ENCODE measurements at places on chromosomes 4 and X. TPM values are rescaled to one million over a fixed set of nuclear protein-coding genes. Genes with fewer than 3 reads are reported as not detected.

ETDB gene
- not detected for total RNA-seq

NWD2 gene
- 0.48 TPM for total RNA-seq

KCNIP4 gene
- 0.44 TPM for total RNA-seq

EMCN gene
- total RNA-seq, result 23.9 TPM

TLR2 gene
- total RNA-seq, result 52.4 TPM

ANAPC4 gene
- 59.7 TPM for total RNA-seq

RS1 gene
- total RNA-seq, result not detected

UGT2B7 gene
- total RNA-seq, result 0.33 TPM

CYTL1 gene
- 0.44 TPM for total RNA-seq

ETFDH gene
- total RNA-seq, result 40.6 TPM

TNIP3 gene
- 0.73 TPM for total RNA-seq

GRCh38 chr4:30605616-30606190 lies 114.5 kb upstream of the PCDH7 start:
- H3K36me3 ChIP-seq, result no peaks in the 10 kb centered on the region
- no peak overlapping the region for H3K4me3 ChIP-seq
- no peaks in the 10 kb centered on the region for H3K27me3 ChIP-seq
- no peak for DNase-seq

GRCh38 chr4:7513671-7514070 lies 78.9 kb upstream of the PSAPL1 start:
- no peaks in the 10 kb centered on the region for H3K36me3 ChIP-seq
- H3K27me3 ChIP-seq, result peaks cover 12% of the 10 kb centered on the region
- H3K27ac ChIP-seq, result no peak overlapping the region
- no peak for DNase-seq
- H3K4me3 ChIP-seq, result no peak overlapping the region

DNA sequence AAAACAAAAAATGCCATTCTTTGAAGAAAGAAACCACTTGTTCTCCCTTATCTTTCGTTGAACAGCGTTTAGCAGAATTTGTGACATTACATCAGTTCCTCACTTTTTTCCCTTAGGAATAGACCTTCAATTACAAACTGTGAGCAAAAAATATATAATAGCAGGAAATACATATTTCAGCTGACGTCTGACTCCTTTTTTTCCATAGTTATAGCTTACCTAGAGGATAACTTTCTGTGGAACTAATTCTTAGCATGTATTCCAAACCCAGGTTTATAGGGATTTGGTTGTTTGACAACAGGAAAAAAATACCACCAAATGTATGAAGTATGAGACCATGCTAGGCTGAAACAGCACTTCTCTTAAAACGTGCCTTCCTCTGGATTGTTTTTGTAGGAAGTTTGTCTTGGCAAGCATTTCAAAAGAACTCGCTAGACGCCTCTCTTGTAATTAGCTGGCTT lies 2.0 kb upstream of the LIMCH1 start:
- no peak for DNase-seq
- H3K27ac ChIP-seq, result no peak overlapping the region
- H3K4me3 ChIP-seq, result no peak overlapping the region
- no peaks in the 10 kb centered on the region for H3K4me1 ChIP-seq
- H3K27me3 ChIP-seq, result no peaks in the 10 kb centered on the region

GRCh38 chr4:152738827-152739226 lies 40.7 kb downstream of the TIGD4 start:
- DNase-seq, result no peak
- no peaks in the 10 kb centered on the region for H3K27me3 ChIP-seq
- no peaks in the 10 kb centered on the region for H3K36me3 ChIP-seq

DNA sequence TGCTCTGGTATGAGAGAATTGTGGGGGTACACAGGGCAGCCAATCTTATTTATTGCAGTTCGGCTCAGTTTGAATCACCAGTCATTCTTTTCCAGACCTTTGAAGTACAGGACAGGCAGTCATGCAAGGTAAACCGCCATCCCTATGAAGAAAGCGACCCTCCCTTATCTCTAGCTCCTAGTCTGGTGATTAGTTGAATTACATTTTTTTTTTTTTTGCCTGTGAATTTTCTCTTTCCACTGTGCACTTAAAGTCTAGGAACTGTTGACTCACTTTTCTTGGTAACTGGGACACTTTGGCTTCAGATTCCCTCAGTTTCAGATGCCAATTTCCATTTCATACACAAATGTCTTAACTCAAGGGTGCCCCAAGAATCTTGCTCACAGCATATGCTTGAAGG lies 82.4 kb upstream of the FAM9C start:
- H3K36me3 ChIP-seq, result no peaks in the 10 kb centered on the region
- H3K4me3 ChIP-seq, result no peak overlapping the region
- H3K27me3 ChIP-seq, result no peaks in the 10 kb centered on the region
- no peaks in the 10 kb centered on the region for H3K4me1 ChIP-seq

DNA sequence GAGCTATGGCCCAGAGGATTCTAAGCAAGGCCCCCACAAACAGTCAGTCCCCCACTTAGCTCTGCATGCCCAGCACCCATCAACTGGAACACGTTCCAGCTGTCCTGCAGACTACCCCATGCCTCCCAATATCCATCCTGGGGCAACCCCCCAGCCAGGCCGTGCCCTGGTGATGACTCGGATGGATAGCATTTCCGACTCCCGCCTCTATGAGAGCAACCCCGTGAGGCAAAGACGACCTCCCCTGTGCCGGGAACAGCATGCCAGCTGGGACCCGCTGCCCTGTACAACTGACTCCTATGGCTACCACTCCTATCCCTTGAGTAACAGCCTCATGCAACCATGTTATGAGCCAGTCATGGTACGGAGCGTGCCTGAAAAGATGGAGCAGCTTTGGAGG lies 32.0 kb downstream of the LAS1L start:
- H3K4me3 ChIP-seq, result no peak overlapping the region
- H3K27me3 ChIP-seq, result peaks cover 28% of the 10 kb centered on the region
- no peak for DNase-seq

GRCh38 chr4:140252141-140252741 lies 98.3 kb upstream of the MAML3 start:
- no peaks in the 10 kb centered on the region for H3K36me3 ChIP-seq
- H3K27me3 ChIP-seq, result no peaks in the 10 kb centered on the region
- no peaks in the 10 kb centered on the region for H3K4me1 ChIP-seq
- peak overlapping the region; percentile 73 for H3K4me3 ChIP-seq
- peak overlapping the region; percentile 99 for H3K27ac ChIP-seq

DNA sequence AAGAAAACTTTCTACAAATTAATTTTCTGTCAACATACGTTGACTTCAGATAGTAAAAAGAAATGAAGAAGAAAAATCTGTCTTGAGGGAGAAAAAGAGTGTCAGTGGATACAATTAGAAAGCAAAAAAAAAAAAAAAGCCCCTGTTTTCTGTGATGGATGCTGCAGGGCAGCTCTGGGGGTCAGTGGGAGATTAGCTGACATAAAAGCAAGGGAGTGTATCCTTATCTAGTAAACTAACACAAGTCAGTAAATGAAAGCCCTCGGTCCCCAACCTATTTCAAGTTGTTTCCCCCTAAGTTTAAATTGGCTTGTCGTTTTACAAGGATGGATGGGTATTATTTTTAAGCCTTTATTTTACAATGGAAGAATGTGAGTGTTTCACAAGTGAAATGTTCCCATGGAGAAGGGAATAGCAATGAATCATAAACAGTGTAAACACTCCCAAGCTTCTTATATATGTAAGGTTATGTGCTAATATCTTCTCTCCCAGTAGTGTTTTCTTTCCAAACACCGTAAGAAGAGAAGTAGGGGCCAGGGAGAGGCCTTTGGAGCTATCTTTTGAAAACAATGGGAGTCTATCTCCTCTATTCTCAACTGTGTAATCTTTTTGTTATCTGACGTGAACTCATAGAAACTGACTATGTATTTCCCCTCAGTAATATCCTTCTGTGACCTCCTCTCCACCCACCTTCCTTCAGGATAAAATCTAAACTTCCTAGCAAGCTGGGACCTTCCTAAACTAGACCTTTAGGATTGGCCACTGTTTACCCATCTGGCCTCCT lies 347.7 kb downstream of the FBXO8 start:
- H3K36me3 ChIP-seq, result no peaks in the 10 kb centered on the region
- no peak for DNase-seq

GRCh38 chrX:12894074-12895030 lies 12.1 kb upstream of the TLR8 start:
- no peaks in the 10 kb centered on the region for H3K36me3 ChIP-seq
- H3K27ac ChIP-seq, result no peak overlapping the region
- H3K27me3 ChIP-seq, result no peaks in the 10 kb centered on the region
- no peak overlapping the region for H3K4me3 ChIP-seq
- no peak for DNase-seq
- H3K4me1 ChIP-seq, result no peaks in the 10 kb centered on the region

DNA sequence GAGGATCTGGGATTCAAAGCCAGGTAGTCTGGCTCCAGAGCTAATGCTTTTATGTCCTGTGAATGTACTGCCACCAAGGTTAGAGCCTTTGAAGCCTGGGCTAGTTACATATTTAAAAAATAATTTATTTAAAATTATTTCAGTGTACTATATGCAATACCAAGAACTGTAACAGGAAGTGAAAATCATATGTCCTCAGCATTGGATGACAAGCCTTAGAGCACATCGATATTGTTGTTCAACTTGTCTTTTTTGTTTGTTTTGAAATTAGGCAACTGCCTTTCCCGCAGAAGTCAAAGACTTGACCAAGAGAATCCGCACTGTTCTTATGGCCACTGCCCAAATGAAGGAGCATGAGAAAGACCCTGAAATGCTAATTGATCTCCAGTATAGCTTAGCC lies 73.1 kb upstream of the IL13RA1 start:
- no peak overlapping the region for H3K27ac ChIP-seq
- H3K36me3 ChIP-seq, result no peaks in the 10 kb centered on the region
- H3K4me1 ChIP-seq, result no peaks in the 10 kb centered on the region
- DNase-seq, result no peak
- H3K4me3 ChIP-seq, result no peak overlapping the region
- H3K27me3 ChIP-seq, result peaks cover 21% of the 10 kb centered on the region

DNA sequence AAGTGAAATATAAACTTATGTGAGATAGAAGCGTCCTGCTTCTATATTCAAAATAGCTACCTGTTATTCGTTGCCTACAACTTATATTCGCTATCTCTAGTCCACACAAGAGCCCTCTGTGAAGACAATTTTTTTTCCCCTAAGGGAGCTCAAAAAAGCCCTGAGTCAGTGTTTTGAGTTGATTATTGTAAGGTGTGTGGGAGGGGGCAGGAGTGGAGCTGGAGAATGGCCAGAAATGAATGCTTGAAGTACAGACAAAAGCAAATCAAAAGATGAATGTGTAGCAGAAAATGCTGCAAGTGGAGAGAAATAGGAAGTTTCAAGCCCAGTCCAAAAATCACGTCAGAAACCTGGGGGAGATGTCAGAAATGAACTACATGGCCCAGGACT lies 655.0 kb upstream of the LCORL start:
- H3K27me3 ChIP-seq, result no peaks in the 10 kb centered on the region
- no peaks in the 10 kb centered on the region for H3K4me1 ChIP-seq
- no peak overlapping the region for H3K27ac ChIP-seq
- no peak for DNase-seq
- H3K36me3 ChIP-seq, result no peaks in the 10 kb centered on the region

DNA sequence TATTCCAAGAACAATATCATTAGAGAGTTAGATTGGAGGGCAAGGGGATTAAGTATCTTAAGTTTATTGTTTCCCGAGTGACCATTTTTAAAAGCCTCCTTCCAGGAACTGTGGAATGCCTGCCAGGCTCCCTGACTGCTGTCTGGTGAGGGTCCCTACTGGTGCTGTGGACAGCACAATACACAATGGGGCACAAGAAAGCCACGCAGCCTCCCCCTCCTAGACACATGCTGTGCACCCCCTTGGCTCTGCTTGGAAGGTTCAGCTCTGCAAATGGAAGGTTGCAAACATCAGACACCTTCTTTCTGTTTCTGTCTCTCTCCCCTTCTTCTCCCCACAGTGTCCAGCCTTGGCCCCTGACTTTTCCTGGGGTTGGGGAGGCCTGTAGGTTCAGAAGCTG lies 153.2 kb downstream of the SHROOM3 start:
- no peak for DNase-seq
- H3K27ac ChIP-seq, result peak overlapping the region; percentile 60
- no peaks in the 10 kb centered on the region for H3K4me1 ChIP-seq
- H3K36me3 ChIP-seq, result no peaks in the 10 kb centered on the region
- H3K4me3 ChIP-seq, result peak overlapping the region; percentile 39

- no peak for DNase-seq
- no peaks in the 10 kb centered on the region for H3K4me1 ChIP-seq
- no peaks in the 10 kb centered on the region for H3K27me3 ChIP-seq
- no peaks in the 10 kb centered on the region for H3K36me3 ChIP-seq
- peak overlapping the region; percentile 82 for H3K27ac ChIP-seq
Measured at GRCh38 chr4:89123451-89123851, 12.1 kb downstream of the TIGD2 start.
